ENCODE measurements at places on chromosomes 6 and 20.

GRCh38 chr6:33761922-33762629 lies 15.4 kb upstream of the IP6K3 start:
- DNase-seq = peak; percentile 29

GRCh38 chr6:111819458-111819857 lies 53.8 kb downstream of the FYN start:
- no peak for DNase-seq

- DNase-seq = no peak
These were observed 253.4 kb downstream of the PREX1 start for GRCh38 chr20:48574383-48574782.

DNA sequence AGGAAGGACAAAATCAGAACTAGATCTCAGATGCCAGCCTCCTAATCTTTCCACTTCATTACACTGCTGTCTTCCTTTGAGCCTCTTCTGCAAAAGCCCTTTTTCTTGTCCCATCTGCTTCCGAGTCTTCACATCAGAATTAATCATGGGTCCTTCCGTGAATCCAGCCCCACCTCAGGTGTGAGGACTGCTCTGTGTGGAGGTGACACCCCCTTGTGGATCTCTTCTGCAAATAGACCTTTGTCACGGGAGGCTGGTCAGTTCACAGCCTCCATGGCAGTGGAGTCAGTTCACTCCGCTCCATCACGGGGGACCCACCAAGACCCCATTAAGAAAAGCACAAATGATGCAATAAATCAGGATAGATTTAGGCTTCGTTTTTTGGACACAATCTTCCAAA lies 171.1 kb downstream of the ADAT2 start:
- no peak for DNase-seq

DNA sequence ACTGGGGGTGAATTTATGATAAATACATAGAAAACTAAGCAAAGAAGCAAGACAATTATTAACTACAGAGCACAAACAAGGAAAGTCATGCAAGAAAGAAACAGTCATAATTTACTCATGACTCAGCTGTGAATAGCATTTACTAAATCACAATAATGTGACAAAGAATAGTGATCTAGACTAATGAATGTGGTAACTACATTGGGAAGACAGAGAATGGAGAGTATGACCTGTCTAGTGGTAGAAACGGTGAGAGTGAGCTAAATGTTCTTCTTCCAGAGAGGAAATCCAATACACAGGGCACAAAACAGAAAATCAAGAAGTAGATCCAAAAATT lies 153.5 kb upstream of the DST start:
- no peak for DNase-seq

DNA sequence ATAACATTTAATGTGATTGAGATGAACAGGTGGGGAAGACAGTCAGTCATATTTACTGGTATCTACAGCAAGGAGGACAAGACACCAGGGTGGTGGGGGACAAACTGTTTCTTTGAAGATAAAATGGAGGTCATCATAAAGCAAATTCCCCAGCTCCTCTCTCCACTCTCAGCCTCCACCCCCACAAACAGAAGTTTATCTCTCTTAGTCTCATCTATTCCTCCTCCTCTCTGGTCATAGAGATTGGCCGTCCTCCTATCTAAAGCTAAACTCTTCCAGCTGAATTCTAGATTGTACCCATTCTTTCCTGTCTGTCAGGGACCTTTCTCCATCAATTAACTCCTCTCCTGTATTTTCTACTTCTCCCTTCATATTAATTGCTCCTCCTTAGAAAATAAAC lies 71.1 kb downstream of the KIF6 start:
- DNase-seq = no peak

- no peak for DNase-seq
These were observed 453.2 kb upstream of the PTCHD4 start for GRCh38 chr6:48564036-48564820.
